ENCODE measurements at places on chromosomes 4 and X.

DNA sequence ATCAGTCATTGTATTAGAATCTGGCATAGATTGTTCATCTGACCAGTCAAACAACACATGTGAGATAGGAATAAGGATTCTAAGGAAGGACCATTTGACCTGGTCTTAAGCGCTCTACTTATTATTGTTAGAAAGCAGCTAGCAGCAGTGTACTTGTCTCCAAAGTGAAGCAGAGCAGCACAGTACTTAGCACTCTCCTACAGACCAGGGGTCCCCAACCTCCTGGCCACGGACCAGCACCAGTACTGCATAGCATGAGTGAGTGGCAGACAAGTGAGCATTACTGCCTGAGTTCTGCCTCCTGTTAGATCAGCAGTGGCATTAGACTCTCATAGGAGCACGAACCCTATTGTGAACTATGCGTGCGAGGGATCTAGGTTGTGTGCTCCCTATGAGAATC lies 135.9 kb upstream of the SPRY1 start:
- DNase-seq: no peak

- DNase-seq: no peak
Observed at GRCh38 chr4:2595436-2595835, 59.0 kb downstream of the FAM193A start.

GRCh38 chr4:41154010-41154813 lies 60.1 kb downstream of the APBB2 start:
- DNase-seq: no peak

- DNase-seq: no peak
Observed at GRCh38 chrX:155022585-155022984, at the start of gene F8. Gene F8, minus strand, starts transcription at chrX:155022723. Its CDS starts 171 bp downstream, at chrX:155022552.

DNA sequence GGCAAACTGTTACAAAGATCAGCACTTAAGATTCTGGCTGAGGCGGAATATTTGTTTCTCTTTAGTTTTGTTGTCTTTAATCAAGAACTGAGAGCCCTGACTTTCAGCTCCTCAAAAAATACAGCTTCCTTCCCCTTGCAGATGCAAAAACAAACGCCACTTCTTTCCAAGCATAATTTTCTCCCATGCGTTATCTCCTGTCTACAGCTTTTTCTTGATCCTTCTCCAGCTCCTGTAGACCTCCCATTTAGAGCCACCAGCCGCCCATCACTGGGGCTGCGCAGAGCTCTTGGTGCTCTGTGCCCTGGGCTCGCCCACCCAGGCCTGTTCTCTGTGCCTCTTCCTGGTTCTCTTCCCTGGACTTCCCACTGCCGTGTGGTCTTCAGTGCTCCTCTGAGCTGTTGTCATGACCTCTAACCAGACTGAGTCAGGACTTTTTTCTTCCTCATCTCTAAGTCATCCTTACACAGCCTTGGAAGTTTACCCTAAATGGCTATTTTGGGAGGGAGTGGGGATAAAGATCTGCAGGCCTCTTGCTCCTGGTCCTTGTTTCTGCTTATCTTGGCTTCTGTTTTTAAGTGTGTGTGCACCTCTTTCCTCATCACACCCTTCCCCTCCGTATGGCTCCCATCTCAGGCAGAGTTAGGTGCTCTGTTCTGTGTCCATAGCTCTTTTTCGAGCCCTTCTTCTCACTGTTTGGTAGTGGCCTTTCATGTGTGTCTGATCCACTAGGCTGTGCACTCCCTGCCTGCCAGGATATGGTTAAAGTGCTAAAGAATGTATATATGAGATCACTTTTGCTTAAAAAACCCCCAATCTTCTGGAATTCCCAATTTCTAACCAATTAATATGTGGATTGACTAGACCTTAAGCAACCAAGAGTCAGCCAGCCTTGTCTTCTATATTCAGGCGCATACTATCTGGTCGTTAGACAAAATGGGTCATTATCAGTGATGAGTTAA lies 122.5 kb downstream of the PTTG2 start:
- DNase-seq: no peak

- DNase-seq: no peak
Observed at GRCh38 chrX:47623540-47624027, 3.9 kb upstream of the SYN1 start.

DNA sequence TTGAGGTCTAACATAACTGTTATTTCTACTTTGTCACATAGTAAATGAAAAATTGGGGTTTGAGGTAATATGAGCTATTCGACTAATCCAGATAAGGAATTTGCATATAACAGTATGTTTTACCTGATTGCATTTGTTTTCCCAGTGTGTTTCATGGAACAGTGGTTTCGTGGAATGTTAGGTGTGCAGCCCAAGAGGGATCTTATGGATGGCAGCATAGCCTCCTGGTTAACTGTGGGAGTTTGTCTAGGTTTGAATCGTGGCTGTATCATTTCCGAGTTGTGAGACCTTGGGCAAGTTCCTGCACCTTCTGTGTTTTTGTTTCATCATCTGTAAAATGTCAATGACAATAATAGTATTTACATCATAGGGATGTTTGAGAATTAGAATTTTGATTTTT lies 7.9 kb downstream of the BMPR1B start:
- no peak for DNase-seq

- DNase-seq: no peak
Observed at GRCh38 chr4:7804756-7805385, 134.8 kb downstream of the AFAP1 start.

GRCh38 chr4:182862921-182863320 lies 54.3 kb downstream of the DCTD start:
- DNase-seq: no peak

- DNase-seq: no peak
Observed at GRCh38 chr4:110613745-110614144, 9.1 kb downstream of the PITX2 start.

GRCh38 chrX:71171110-71171801 lies 26.6 kb downstream of the NLGN3 start:
- DNase-seq: no peak

- no peak for DNase-seq
Observed at GRCh38 chr4:127685292-127685691, 44.9 kb upstream of the SLC25A31 start.

- no peak for DNase-seq
Observed at GRCh38 chrX:148422526-148422925, 77.9 kb upstream of the AFF2 start.

DNA sequence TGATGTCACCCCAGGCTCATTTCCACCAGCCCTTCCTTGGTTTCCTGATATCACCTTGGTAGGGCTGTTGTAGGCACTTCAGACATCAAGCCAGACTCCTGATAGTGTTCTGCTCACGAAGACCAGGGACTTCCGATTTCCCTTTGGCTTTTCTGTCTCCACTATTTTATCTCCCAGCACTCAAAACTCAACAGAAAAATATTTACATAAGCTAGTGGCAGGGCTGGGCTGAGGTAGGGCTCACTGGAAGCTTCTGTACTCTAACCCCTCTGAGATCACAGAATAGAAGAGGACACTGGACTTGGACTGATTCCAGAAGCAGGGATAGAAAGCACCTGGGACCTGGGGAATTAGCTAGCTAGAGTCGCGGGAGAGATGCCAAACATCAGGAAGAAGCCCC lies 34.4 kb upstream of the EFNB1 start:
- no peak for DNase-seq

GRCh38 chr4:150009533-150009932 lies 68.7 kb upstream of the DCLK2 start:
- DNase-seq: no peak

DNA sequence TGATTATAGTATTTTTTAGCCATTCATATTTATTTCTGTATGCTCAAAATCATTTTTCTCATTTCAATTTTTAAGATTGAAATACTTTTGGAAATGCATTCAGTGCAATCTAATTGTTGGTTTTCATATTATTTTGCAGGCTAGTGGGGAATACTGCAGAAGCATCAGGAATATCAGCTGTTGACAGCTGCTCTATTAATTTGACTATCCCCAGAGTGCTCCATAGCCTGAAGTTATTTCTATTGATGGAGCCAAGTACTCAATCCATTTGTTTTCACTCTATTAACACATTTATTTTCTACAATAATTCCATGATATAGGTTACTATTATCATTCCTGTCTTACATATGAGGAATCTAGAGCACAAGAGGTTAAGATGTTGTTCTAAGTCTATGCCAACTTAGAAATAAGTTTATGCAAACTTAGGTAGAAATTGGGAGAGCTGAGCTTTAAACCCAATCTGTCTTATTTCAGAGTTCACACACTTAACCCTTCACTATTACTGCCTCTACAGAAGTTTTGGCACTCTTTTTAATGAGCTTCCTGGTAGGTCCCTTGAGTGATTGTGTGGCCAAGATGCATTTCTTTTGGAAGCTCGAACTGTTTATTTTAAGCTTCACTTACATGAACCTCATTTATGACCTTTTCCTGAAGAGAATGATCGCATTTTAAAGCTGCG lies 65.6 kb upstream of the PCDH18 start:
- DNase-seq: no peak

DNA sequence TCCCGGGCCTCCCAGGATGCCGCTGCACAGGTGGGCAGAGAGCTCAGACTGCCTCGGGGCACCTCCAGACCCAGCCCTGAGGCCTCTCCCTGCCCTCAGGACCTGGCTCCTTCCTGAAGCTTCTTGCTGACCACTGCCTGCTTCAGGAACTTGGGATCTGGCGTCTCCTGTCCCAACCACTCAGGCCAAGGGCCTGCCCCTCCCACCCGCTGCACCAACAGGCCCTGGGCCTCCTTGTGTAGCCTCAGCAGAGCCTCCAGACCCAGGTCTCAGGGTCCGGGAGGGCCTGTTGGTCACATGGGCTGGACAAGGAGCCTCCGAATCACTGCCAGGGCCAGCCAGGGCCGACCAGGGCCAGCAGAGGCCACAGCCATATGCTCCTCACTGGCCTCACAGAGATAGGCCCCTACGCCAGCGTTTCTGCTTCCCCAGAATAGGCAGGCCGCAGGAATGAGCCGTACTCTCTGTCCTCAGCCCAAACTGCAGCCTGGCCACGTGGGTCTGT lies 2.8 kb downstream of the MXD4 start:
- DNase-seq: no peak

GRCh38 chr4:111274486-111274885 lies 651.6 kb upstream of the PITX2 start:
- no peak for DNase-seq

GRCh38 chrX:637660-638481 lies 7.3 kb downstream of the SHOX start:
- DNase-seq: no peak

- no peak for DNase-seq
Observed at GRCh38 chr4:72567821-72568675, 973 bp downstream of the ADAMTS3 start.

DNA sequence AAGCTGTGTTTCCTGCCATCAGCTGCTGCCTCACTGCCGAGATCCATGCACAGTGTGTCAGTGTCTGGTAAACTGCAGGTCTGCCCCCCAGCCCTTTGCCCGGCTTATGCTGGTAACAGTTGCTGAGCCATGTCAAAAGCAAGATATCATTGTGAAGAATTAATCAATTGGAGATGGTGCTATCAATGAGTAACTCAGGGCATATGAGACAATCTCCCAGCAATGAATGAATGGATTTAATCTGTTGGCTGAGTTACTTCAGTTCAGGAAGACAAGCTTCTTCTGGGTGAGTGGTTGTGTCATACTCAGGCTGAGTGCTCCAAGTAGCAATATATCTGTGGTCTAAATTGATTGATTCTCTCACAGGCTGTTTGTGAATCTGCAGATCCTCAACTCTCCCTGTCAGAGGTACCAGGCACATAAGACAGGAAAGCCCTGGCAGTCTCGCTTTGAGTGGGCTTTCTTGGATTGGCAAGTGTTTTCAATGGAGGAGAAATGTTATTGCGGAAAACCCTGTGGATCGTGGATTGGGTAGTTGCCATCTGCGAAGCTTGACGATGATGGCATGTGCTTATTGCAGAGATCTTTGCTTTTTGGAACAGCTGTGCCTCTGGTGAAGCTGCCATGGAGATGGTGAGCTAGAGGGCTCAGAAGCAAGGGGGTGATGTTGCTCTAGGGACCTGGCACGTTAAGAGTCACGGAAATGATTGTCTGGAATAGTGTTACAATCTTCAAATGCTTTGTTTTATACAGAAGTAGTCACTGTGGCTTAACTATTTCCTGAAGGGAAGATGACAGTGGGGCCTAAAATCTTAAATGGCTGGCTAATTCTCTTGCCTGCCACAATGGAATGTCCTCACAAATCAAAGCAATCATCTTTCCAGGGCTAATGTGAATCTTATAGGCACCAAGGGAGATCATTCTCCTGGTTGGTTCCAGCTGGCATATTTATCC lies 147.6 kb upstream of the TBC1D9 start:
- DNase-seq: no peak

- DNase-seq: no peak
Observed at GRCh38 chr4:121675715-121676114, 21.1 kb downstream of the ANXA5 start.
